NCI-H446 (cell line): ENCODE measurements at places on chromosomes 1 and 21.

DNA sequence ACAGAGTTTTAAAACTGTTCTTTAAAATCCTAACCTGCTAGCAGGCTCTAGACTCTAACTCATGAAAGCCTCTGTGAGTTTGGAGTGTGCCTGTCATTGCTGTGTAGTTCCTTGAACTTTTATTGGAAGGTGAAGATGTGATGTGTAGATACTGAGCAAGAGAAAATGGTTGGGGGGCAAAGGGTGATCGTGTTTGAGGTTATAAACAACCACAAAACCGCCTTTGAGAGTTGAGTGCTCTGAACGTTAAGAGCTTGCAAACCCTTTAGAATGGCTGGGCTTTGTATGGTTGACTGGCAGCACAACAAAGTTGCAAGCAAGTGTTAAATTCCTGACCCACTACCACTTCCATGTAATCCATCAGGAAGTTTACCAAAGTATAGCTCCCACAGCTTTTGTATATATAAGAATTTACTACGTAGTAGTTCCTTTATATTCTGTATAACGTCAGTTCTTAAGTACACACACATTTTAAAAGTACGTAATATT lies 19.6 kb downstream of the BACE2 start:
- no peak for DNase-seq

DNA sequence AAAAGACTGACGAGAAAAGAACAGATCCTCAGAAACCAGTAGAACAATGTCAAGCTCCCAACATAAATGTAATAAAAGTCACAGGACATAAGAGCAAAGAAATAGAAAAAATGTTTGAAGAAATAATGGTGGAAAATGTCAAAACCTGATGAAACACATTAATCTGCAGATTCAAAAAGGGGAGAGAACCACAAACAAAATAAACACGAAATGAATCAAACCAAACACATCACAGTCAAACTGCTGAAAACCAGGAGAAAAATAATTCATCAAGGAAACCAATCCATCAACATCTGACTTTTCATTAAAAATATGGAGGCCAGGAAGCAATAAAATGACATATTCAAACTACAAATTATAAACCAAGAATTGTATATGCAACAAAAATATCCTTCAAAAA lies 31.9 kb downstream of the TRIM33 start:
- DNase-seq, result no peak

- DNase-seq, result no peak
Observed at GRCh38 chr1:45116340-45116739, 90.1 kb downstream of the ZSWIM5 start.

DNA sequence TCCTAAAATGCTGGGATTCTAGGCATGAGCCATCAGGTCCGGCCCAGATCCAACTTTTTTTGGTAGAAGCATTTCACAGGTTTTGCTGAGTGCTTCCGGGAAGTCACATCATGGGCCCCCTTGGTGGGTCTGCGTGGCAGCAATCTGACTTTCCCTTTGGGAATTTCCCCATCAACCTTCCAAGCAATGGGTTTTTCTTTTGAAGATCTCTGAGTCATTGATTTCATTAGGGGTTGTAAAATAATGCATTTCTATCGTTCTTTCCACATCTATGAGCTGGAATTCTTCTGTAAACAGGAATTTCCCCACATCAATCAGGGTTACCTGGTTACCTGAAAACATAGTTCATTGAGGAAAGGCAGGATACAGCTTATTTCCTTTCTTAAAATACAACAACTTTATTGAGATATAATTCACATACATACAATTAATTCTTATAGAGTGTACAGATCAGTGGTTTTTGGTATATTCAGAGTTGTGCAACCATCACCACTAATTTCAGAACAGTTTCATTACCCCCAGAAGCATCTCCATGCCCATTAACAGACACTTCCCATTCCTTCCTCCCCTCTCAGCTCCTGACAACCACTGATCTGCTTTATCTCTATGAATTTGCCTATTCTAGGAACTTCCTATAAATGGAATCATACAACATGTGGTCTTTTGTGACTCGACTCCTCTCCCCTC lies 9.9 kb upstream of the ZBTB17 start:
- DNase-seq, result no peak

GRCh38 chr1:164728719-164729118 lies 169.7 kb downstream of the PBX1 start:
- DNase-seq, result no peak

DNA sequence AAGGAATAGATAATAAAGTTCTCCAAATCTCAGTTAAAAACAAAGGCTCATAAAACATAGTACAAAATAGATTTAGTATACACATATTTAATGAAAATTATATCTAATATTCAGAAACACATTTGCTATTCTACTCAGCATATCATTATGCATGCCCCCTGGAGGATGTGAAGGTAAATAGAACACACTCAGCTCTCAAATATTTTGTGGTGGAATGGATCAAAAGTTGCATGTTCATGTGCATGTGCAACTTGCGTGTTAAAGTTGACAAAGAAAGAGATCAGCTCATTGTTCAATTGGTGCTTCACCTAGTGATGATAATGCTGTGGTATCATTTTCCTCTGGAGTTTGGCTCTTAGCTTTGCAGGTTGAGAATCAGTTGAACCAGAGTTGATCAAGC lies 4.9 kb upstream of the ZNF644 start:
- DNase-seq, result no peak

DNA sequence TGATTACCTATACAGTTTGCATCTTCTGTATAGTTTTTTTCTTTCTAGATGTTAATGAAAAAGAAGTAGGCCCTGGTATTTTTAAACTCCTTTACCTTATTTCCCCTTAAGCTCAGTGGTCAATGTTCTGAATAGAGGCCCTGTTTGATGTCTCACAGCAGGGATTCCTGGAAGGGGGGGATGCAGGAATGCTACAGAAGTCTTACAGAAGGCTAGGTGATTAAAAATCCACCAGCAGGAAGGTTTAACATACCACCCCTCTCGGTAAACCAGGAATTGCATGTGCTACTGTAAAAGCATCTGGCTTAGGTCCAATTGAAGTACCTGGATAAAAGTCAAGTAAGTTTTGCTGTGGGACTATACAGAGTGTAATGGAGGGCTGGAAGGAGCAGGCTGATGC lies 78.3 kb downstream of the NOS1AP start:
- DNase-seq, result no peak

- no peak for DNase-seq
Observed at GRCh38 chr21:32306021-32306780, 7.5 kb downstream of the MRAP start.

GRCh38 chr1:44826375-44827196 lies 16.5 kb downstream of the PTCH2 start:
- no peak for DNase-seq

- DNase-seq, result no peak
Observed at GRCh38 chr1:177301425-177302124, 130.8 kb downstream of the BRINP2 start.

GRCh38 chr21:20856926-20857325 lies 141.3 kb upstream of the NCAM2 start:
- no peak for DNase-seq

GRCh38 chr1:5709461-5709975 lies 282.7 kb downstream of the NPHP4 start:
- DNase-seq, result no peak

- DNase-seq, result no peak
Observed at GRCh38 chr1:20078171-20078651, 8.2 kb downstream of the PLA2G5 start.

- no peak for DNase-seq
Observed at GRCh38 chr1:155984341-155984740, 6.0 kb upstream of the ARHGEF2 start.

DNA sequence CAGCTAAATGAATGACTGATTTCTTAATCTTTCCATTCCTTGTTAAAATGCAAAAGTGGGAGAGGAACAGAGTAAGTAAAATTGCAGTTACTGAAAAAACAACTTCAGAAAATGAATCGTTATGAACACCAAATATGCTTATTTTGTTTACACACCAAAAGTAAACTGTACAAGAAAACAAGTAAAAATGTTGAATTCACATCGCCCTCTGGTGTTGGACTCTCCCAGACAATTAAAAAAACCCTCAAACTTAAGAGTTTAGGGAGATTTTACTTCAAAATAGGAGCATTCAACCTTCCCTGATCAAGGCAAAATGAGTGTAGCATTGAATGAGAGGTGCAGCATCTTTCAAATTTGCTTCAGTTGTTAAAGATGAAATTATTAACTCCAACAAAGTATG lies 19.4 kb upstream of the ESRRG start:
- no peak for DNase-seq

DNA sequence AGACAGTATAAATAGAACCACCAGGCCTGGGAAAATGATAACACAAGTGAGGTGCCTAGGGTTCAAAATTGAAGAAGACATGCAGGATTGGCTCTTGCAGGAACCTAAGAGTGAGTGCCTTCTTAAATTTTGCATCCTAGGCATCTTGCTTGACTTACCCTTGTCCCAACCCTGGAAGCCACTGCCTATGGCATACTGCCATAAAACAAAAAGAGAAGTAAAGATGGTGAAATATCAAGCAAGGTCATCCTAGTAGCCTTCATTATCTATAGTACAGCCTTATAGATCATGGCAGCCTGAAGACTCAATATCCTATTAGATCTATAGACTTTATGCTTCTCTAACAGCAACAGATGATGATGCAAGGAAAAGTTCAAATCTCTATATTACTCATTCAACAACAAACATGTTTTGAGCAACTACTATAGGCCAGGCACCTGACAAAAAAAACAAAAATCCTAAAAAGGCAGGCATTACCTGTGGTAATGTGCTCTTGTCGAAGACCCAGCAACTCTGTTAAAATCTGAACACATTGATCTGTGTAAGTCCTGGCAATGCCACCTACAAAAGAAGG lies 6.3 kb downstream of the AP4B1 start:
- DNase-seq, result no peak
